Activated CD4-positive, alpha-beta T cell treated with anti-CD3 and anti-CD28 coated beads for 48 hours (primary cell): ENCODE measurements at places on chromosomes 7 and 10.

DNA sequence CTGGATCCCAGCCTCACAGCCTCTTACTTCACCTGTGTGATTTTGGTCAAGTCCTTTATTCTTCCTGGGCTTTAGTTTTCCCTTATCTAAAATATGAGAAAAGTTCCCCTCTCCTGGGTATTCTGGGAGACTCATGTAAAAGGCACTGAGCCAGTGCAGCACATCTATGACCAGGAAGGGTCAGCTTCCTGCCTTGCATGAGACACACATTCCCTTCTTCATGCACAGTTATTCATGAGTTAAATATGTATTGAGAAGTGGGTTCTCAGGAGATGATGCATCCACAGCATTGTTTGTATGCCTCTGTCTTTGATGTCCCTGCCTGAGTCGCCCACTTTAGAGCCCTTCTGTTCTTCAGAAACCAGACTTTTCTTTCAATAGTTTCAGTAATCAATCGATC lies 33.3 kb downstream of the EGFR start:
- no peak for DNase-seq

GRCh38 chr10:785089-785860 lies 95.8 kb upstream of the DIP2C start:
- no peak for DNase-seq

DNA sequence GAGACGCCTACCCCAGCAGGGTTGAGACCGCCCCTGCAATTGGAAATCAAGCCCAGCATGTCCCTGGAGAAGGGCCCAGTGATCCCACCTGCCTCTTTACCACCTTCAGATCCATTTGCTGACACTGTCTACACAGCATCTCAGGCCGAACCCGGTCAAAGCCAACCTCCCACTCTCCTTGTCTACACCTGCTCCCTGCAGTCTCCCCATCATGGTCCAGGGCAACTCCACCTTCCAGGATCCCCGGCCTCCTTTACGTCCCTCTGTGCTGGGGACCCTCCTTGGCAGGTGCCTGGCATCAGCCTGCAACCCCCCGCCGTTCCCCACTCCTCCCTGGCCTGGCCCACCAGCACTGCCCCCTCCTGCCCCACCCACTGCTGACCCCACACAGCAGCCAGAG lies 227.2 kb downstream of the PAXIP1 start:
- no peak for DNase-seq

DNA sequence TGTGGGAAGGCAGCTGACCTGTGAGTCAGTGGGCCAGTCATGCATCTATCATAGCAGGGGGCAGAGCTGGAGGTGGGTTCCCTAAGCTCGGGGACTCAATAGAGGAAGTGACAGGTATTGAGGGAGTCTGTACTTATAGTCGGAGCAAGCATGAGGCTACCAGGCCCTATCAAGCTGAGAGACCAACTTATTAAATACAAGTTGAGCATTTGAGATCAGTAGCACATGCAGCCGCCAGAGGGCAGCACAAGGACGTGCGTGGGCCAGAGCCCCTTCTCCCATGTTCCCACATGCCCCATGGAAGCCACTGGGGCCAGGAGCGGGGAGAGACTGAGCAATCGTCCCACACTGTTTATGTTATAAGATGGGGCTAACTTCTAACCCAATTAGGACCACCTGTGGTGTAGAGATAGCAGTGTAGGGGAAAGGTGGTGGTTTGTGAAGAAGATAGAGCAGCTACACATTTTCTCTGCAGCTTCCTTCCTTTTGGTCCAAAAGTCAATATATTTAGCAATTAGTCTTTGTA lies 13.0 kb upstream of the STK31 start:
- DNase-seq = peak; percentile 70

DNA sequence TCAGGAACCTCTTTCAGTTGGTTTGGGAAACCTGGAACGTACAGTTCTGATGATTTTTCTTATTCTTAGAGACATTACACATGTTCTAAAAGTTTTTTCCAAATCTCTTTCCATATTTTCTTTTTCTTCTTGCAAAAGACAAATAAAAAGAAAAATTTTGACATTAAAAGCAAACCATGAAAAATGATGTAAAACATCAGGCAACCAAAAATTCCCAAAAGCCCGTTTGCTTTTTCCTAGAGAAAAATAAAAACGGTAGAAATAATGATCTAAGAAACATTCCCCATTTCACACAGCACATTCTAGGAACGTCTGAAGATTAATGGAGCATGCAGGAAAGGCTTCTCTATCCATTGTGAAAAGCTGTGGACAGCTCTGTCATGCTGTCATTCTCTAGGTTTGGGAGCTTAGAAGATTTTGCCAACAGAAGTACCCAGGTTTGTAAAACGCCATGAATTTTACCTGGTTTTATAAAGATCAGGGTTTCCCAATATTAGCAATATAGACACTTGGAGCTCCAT lies 11.2 kb upstream of the PRTFDC1 start:
- DNase-seq = no peak

GRCh38 chr10:12022580-12023257 lies 19.9 kb downstream of the UPF2 start:
- no peak for DNase-seq

- DNase-seq = no peak
These were observed 58.0 kb downstream of the NEBL start for GRCh38 chr10:20839141-20839540.

GRCh38 chr7:44116087-44116788 lies 7.1 kb downstream of the POLD2 start:
- no peak for DNase-seq

DNA sequence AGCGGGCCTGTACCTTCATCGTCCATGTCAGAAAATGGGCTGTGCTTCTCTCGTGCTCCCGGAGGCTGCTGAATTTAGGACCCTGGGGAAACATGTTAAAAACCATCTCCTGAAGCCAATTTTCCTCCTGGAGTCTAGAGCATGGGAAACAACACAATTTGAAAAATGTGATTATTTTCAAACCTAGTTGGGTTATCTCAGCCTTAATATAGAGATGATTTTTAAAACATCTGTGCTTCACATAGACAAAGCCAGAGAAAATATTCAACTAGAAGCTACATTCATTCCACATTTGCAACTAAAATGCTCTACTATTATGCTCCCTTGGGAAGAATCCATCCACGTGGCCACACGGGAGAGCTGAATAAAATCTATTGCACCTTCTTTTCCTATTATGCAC lies 225.9 kb upstream of the TMEM72 start:
- no peak for DNase-seq

GRCh38 chr7:76165973-76166403 lies 35.7 kb upstream of the SRRM3 start:
- DNase-seq = no peak

DNA sequence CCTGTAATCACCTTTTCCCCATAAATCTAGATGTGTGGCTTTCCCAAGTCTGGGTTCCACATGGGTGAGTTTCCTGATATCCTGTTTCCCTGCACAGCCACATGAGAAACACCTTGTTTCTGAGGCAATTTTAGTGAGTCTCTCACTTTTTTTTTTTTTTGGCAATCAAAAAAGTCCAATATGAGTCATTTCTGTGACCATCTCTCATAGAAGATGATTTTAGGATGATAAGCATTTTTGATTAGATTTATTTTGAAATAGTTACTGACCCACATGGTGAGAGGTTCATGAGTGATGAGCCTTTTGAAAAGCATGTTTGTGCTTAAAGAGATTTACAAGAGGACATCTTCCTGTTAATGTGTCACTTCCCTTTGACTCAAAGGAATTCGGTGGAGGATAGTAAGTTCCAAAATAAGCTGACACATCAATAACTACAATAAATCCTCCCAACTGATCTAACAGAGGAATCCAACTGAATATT lies 464.0 kb downstream of the INHBA start:
- no peak for DNase-seq

DNA sequence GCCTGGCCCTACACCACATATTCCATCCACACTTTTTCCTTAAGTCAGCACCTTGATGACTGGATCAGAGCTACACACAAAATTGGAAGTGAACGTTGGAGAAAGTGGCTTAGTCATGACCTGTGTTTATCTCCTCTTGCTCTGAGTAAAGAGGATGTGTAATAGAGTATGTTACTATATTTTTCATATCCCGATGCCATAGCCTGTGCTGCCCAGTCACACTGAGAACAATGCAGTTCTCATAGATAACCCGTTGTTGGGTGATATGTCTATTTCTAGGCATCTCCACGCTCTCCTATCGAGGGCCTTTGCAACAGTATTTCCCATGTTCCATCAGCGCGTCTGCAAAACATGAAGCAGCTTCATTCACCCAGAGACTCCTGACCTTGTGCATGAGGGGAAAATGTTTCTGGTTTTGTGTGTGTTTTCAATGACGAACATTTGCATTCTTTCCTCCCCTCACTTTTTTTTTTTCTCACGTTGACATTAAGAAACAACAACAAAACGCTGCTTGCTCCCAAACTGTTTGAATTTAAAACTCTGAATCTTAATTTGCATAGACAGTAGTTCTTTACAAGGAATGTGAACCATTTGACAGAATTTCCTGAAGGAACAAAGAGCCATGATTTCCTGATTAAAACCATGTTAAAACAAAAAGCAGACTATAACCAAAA lies 43.4 kb downstream of the GRK5 start:
- peak; percentile 44 for DNase-seq

DNA sequence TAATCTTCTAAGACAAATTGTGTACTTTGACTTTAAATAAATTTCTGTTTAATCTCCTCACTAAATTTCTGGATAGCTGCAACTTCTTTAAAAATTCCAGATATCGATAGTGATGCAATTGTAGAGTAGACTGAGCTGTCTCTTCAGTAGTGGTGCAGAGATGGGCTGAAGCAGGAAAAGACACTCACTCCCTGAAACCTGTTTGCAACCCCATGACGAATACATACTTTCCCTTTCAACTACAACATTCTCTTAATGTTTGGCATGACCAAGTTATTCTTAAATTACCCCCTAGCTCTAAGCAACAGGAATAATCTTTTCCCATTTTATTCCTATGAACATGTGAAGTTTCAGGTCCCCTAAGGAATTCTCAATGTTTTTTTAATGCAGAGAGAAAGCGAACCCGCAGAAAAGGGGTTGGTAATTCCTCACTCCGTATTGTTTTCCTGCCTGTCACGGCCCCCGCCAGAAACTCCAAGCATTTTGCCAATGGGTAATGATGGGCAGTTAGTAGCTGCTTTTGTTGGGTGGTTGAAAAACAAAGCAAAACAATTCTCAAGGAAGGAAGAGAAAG lies 1.3 kb downstream of the THSD7A start:
- no peak for DNase-seq

DNA sequence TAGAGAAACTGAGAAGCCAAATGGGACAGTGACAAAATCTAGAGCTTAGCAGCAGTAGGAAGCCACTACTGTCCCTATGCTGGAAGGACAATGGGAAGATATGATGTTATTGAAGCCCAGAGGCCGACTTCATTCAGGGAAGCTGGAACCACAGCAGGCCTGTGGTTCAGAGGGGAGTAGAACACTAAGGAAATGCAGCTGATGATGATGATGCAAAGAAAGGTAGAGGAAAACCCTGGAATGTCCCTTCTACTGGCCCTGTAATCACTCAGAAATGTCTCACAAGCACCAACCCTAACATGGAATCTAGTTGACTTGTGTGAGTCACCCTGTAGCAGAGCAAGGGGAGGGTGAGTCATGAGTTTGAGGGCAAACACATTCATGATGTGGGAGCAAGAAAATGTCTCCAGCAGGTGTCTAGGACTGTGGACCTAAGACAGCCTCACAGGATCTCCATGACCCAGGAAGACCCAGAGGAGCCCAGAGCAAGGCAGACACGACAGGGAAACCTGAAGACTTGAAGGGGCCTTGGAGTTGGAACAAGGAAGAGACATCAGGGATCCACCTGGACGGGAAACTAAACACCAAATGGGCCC lies 37.0 kb upstream of the LRRC17 start:
- peak; percentile 54 for DNase-seq

- peak; percentile 19 for DNase-seq
These were observed 143.0 kb upstream of the HDAC9 start for GRCh38 chr7:18352339-18353255.

DNA sequence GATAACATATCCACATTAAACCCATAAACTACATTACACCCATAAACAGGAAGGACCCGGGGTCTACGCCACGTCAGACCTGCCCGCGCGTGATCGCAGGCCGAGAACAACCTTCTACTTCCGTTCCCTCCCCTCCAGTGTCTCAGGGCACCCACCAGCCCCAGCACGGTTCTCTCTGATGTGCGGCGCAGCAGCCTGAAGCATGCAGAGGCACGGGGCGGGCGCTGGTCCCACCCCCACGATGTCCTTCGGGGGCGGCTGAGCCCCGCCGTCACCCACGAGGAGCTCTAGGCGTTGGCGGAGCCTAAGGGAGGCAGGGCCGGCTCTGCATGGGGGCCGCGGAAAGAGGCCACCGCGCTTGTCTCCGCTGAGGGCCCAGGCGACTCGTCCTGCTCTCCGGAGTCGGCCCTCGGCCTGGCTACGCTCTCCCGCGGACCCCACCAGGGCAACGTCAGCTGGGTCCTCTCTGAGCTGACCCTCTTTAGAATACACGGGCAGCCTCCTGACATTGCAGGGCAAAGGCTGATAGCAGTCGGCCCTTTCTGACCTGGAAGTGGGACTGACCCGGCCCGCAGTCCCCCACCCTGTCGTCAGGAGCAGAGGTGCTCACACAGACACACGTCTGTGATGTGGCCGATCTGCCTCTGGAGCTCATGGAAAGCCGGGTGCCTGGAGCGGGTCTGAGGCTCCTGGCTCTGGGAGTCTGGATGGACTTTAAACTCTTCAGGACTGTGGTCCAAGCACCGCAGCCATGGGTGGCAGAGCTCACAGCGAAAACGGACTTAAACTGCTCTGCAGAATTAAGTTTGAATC lies 65.6 kb upstream of the ADGRA1 start:
- DNase-seq = no peak

GRCh38 chr7:65371468-65371867 lies 2.2 kb upstream of the ZNF92 start:
- DNase-seq = no peak

- DNase-seq = no peak
These were observed 7.0 kb downstream of the GSAP start for GRCh38 chr7:77409005-77409738.

DNA sequence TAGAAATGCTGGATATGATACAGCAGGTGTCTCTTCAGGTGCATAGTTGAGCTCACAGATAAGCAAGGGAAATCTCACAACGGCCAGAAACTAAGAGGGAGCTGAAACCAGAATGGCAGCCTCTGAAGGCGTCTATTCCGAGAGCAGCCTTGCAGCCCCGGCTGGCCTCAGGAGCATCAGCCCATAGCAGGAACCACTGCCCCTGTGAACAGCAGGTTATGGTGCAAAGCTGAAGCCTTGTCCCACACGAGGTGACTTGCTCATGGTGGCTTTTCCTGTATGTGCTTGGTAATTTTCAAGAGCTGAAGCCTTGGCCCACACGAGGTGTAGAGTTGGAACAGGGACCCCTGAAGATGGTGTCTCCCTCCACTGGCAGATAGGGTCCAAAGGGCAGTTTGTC lies 33.2 kb downstream of the BNIP3 start:
- no peak for DNase-seq

DNA sequence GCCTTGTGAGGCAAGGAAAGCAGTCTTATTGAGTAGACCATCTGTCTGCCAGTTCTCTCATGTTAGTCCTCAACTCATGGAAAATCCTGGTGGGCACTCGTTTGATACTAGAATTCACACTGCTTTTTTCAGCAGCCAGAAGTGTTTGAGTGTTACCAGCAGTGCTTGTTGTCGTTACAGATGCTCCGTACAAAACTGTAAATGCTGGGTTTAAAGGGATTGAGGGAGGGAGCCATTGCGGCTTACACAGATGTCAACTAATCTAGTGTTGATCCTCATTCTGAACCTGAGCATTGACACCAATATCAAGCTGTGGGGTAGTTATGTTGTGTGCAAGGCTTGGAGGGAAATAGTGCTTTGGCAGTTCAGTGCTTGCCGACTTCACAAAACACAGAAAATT lies 348.6 kb downstream of the AUTS2 start:
- no peak for DNase-seq
